RWPE2 (cell line): ENCODE measurements at places on chromosomes 6 and 20.

DNA sequence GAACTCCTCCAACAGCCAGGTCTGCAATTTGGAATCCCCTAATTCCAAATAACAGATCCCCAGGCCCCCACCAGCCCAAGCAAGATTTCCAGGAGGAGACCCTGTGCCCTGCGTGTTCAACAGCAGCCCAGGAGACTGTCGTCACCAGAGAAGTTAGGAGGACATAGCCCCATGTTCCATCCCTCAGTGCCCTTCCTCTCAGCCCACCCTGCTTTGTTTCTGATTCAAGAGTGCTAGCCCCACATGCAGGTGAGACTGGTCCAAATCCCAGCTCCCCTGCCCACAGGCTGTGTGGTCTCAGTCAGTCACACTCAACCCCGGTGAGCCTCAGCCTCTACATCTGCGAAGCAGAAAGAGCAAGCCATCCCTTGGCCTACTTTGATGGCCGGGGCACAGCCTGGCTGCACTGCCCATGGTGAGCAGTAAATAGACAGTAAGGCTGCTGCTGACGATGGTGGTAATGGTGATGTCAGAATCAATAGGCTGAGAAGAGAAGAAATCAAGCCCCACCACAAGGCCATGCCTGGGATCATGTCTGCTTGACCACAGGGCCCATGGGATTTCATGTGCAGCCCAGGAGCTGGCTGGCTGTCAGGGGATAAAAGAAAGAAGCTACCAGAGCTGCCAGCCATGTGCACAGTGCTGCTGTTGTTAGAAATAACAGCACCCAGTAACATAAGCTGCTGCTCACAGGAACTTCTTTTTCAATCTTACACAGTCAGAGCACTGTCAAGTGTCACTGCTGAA lies 51.5 kb upstream of the NXT1 start:
- H3K4me3 ChIP-seq: no peak overlapping the region
- H3K27ac ChIP-seq: no peak overlapping the region
- DNase-seq: peak; percentile 42
- no peaks in the 10 kb centered on the region for H3K27me3 ChIP-seq
- no peaks in the 10 kb centered on the region for H3K4me1 ChIP-seq
- no peaks in the 10 kb centered on the region for H3K36me3 ChIP-seq

GRCh38 chr6:170269151-170269845 lies 21.6 kb downstream of the DLL1 start:
- H3K4me3 ChIP-seq: no peak overlapping the region
- H3K36me3 ChIP-seq: no peaks in the 10 kb centered on the region

GRCh38 chr20:61169874-61170273 lies 82.2 kb upstream of the CDH4 start:
- H3K4me1 ChIP-seq: peaks cover 24% of the 10 kb centered on the region
- no peak overlapping the region for H3K27ac ChIP-seq
- H3K4me3 ChIP-seq: no peak overlapping the region
- H3K36me3 ChIP-seq: no peaks in the 10 kb centered on the region

- H3K4me1 ChIP-seq: peaks cover 33% of the 10 kb centered on the region
- H3K36me3 ChIP-seq: no peaks in the 10 kb centered on the region
- peak overlapping the region; percentile 74 for H3K27ac ChIP-seq
Observed at GRCh38 chr20:38196592-38196991, 31.5 kb upstream of the TGM2 start.

- no peaks in the 10 kb centered on the region for H3K27me3 ChIP-seq
- no peak overlapping the region for H3K27ac ChIP-seq
- no peak overlapping the region for H3K4me3 ChIP-seq
- no peaks in the 10 kb centered on the region for H3K36me3 ChIP-seq
- no peak for DNase-seq
Observed at GRCh38 chr6:169862043-169862891, 110.8 kb downstream of the ERMARD start.

DNA sequence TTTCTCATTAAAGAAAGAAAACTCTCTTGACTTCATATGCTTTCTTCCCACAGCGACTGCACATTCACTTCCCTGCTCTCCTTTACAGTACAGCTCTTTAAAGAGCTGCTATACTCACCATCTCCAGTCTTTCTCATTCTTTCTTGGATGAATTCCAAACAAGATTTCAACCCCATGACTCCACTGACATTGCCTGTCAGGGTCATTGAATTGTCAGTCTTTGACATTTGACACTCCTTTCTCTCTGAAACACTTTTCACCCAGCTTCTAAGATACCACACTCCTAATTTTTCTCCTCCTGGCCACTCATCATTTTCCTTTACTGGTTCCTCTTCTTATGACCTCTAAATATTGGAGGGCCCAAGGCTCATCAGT lies 811 bp upstream of the ARMH2 start:
- no peaks in the 10 kb centered on the region for H3K36me3 ChIP-seq
- no peaks in the 10 kb centered on the region for H3K27me3 ChIP-seq
- H3K4me1 ChIP-seq: no peaks in the 10 kb centered on the region
- DNase-seq: no peak
- H3K27ac ChIP-seq: no peak overlapping the region
- H3K4me3 ChIP-seq: no peak overlapping the region

GRCh38 chr20:6104493-6105188 lies 18.2 kb downstream of the FERMT1 start:
- H3K27me3 ChIP-seq: no peaks in the 10 kb centered on the region
- no peak overlapping the region for H3K4me3 ChIP-seq
- H3K36me3 ChIP-seq: peaks cover 90% of the 10 kb centered on the region
- H3K4me1 ChIP-seq: peaks cover 10% of the 10 kb centered on the region

GRCh38 chr20:4837760-4838159 lies 116.1 kb downstream of the PRND start:
- DNase-seq: no peak
- no peak overlapping the region for H3K27ac ChIP-seq
- no peaks in the 10 kb centered on the region for H3K27me3 ChIP-seq
- no peak overlapping the region for H3K4me3 ChIP-seq
- H3K36me3 ChIP-seq: no peaks in the 10 kb centered on the region

- H3K27me3 ChIP-seq: no peaks in the 10 kb centered on the region
- DNase-seq: no peak
- no peaks in the 10 kb centered on the region for H3K4me1 ChIP-seq
Observed at GRCh38 chr6:23659125-23659524, 466.9 kb upstream of the NRSN1 start.

- peaks cover 28% of the 10 kb centered on the region for H3K36me3 ChIP-seq
- DNase-seq: no peak
- H3K4me1 ChIP-seq: peaks cover 18% of the 10 kb centered on the region
- no peak overlapping the region for H3K4me3 ChIP-seq
- H3K27me3 ChIP-seq: no peaks in the 10 kb centered on the region
Observed at GRCh38 chr20:36043441-36043840, 75.1 kb downstream of the CNBD2 start.

DNA sequence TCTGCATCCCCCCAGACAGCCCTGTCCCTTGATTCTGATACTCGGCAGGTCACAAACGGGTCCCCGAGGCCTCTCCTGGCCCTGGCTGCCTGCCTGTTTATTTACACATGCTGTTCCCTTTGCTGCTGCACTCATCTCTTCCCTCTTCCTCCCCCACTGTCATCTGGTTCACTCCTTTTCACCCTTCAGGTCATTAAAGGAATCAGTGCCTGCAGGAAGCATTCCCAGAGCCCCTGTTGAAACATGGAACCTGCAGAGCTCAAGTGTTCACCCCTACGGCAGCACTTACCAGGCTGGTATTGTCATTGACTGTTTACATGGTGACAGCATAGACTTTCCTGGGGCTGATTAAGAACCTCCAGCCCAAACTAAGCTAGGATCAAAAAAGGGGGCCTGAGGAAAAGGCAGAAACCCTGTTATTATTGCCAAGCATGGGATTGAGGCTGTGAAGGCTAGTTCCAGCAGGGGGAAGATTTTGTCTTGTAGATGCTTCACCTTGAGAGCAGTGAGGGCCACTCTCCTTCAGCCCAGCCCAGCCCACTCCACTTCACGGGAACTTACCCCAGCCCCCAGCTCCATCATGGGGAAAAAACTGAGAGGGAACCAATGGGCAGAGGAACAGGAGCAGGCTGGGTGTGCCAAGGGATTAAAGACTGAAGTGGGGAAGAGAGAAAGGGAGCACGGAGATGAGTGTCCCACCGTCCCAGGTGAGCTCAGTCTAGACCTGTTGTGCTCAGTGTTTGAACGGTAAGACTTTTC lies 73.2 kb downstream of the JPH2 start:
- no peak overlapping the region for H3K4me3 ChIP-seq
- H3K27me3 ChIP-seq: no peaks in the 10 kb centered on the region
- DNase-seq: peak; percentile 69
- H3K27ac ChIP-seq: no peak overlapping the region
- H3K36me3 ChIP-seq: no peaks in the 10 kb centered on the region

DNA sequence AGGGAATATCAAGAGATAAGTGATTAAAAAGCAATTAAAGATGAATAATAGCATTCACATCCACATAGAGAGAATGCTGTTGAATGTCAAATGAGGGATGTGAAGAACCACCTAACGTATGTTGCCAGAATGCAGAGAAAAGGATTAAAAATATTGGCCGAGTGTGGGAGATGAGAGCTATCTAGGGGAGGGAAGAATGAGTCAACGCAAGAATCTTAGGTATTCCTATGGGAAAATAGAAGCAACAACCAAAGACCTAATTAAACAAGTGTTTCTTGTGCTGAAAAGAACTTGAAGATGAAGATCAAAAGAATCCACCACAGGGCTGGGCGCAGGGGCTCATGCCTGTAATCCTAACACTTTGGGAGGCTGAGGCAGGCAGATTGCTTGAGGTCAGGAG lies 12.2 kb upstream of the RSPH3 start:
- DNase-seq: no peak
- no peaks in the 10 kb centered on the region for H3K4me1 ChIP-seq
- no peak overlapping the region for H3K27ac ChIP-seq
- no peaks in the 10 kb centered on the region for H3K36me3 ChIP-seq

DNA sequence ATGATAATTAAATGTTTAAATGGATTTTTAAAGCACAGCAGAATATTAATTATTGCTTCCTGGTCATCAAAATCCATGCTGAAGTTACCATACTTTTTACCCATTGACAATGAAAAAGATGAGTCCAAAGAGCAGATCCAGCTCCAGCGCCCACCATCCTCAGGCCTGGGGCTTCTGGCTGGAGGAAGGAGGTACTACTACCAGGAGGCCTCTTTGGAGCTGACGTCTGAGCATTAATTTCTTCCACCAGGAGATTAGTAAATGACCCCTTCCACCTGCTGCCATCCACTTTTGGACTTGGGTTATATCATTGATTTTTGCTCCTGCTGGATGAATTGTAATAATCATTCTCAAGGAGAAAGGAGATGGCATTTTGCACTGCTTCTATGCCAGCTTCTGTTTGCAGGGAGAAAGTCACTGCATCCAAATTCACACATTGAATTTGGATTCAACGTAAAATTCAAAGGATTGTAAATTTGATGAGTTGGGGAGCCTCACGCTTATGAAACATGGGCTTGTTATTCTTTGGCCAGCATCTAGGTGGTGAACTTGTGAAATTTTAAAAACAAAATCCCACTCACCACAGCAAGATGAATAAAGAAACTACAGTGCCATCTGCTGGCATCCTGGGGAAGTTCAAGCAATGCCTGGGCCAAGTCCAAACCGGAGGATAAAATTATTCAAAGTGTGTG lies 121.8 kb downstream of the SASH1 start:
- H3K4me3 ChIP-seq: no peak overlapping the region
- H3K27me3 ChIP-seq: no peaks in the 10 kb centered on the region

DNA sequence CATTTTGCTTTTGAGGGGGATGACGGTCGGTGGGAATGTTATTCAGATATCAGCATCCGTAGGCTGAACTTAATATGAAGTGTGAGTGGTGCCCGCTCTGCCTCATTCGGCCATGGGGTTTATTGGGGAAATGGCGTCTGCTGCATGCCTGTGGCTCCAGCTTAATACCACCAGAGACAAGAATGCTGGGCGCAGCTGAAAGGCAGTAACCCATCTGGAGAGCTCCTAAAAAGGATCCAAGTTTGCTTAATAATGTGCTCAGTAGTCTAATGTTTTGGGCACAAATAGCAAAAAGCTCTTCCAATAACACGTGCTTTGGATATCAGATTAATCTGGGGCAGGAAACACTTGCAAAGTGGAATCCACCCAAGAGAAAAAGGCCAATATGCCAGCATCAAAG lies 273.0 kb upstream of the TAB2 start:
- no peak for DNase-seq
- no peak overlapping the region for H3K4me3 ChIP-seq
- H3K27ac ChIP-seq: no peak overlapping the region
- H3K27me3 ChIP-seq: no peaks in the 10 kb centered on the region
- H3K36me3 ChIP-seq: no peaks in the 10 kb centered on the region

- H3K27me3 ChIP-seq: no peaks in the 10 kb centered on the region
- H3K27ac ChIP-seq: no peak overlapping the region
- DNase-seq: peak; percentile 74
- H3K4me3 ChIP-seq: no peak overlapping the region
Observed at GRCh38 chr20:44115181-44115580, 71.8 kb downstream of the JPH2 start.

DNA sequence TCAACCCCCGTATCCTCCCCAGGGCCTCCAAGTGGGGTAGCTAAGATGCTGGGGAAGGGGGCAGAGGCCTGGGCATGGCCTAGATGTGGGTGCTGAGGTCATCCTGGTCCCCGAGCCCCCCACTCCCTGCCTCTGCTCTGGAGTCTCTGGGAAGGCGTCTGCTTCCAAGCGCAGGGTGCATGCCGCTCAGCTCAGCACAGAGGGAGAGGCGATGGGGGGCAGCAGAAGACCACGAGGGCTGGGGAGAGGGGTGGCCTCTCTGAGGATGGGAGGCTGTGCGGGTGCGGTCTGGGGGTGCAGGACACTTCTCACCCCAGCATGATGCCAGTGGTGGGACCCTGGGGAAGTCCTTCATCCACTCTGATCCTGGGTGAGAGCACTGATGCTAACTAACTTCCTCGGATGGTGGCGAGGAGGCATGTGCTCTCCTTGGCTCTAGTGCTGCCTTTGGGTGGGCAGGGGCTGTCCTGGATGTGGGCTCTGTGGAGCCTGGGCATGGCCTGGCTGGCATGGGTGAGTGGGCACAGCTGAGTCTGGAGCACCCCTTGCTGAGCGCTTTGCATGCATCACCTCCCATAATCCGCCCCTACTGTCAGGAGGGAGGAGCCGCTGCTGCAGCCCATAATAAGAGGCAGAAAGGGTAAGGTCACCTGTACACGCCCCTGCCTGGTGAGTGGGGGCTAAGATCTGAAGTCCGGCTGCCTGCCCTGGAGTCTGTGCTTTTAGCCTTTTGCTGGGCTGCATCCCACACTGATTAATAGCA lies 34.7 kb downstream of the EFCAB8 start:
- H3K4me3 ChIP-seq: no peak overlapping the region
- DNase-seq: peak; percentile 70
- H3K27ac ChIP-seq: no peak overlapping the region
- no peaks in the 10 kb centered on the region for H3K4me1 ChIP-seq
- no peaks in the 10 kb centered on the region for H3K36me3 ChIP-seq

GRCh38 chr6:32553037-32553742 lies 23.1 kb upstream of the HLA-DRB5 start:
- H3K4me1 ChIP-seq: no peaks in the 10 kb centered on the region
- H3K36me3 ChIP-seq: no peaks in the 10 kb centered on the region
- no peak overlapping the region for H3K4me3 ChIP-seq
- H3K27me3 ChIP-seq: no peaks in the 10 kb centered on the region
- H3K27ac ChIP-seq: no peak overlapping the region

- no peaks in the 10 kb centered on the region for H3K4me1 ChIP-seq
- no peak overlapping the region for H3K27ac ChIP-seq
- H3K27me3 ChIP-seq: peaks cover 34% of the 10 kb centered on the region
- H3K4me3 ChIP-seq: no peak overlapping the region
- DNase-seq: no peak
Observed at GRCh38 chr20:54668271-54669039, 193.1 kb downstream of the DOK5 start.
